Activated gamma-delta T cell treated with Interleukin-2 at 50 U/mL for 16 hours (primary cell): ENCODE measurements at places on chromosomes 1 and 21.
A peak's percentile ranks its signal among the peaks of the same experiment; 100 is the strongest.

DNA sequence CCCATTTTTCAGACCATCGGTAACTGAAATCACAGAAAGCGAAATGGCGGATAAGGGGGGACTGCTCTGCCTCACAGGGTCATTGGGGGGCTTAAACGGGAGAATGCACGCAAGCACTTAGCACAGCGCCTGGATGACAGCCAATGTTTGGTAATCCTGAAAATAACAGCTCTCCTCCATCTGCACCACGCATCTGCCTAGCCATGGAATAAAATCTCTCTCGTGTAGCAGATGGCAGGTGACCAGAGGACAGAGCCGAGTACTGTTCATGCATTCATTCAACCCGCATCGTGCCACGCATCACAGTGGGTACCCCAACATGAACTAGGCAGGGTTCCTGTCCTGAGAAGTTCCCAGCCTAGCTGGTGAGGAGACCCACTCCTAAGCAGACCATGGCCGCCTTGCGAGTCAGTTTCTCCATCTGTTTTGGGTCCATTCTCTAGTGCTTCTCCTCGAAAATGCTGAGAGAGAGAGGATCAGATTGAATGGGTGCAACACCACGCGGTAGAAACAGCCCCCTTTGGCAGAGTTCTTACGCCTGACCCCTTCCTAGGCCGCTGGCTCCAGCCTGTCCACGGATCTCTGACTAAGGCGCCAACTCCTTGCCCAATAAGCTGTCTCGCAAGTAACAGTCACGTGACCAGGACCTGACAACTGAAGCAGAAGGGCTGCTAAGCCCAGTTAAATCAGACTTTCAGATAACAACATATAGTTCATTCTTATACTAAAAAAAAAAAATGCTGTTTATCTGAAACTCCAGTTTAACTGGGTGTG is 7.3 kb downstream of the SLC1A7 start:
- DNase-seq, result no peak

GRCh38 chr1:169186106-169186505 is 79.6 kb downstream of the ATP1B1 start:
- DNase-seq, result no peak

DNA sequence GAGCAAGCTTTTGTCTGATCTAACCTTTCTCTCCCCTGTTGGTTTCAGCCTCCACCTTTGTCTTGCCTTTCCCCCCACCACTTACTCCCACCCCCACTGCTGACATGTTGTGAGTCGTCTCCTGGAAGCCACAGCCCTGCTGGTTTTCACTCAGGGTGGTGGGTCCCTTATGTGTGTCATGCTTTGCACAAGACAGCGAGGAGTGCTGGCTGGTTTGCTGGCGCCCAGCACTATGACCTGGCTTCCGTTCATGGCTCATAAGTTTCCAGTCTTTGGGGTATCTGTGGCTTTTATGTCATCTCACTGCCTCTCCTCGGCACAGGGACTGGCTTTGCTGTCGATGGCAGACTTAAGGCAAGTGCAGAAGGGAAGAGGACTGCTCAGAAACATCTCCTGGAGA is 177.7 kb downstream of the KIF26B start:
- DNase-seq, result no peak

GRCh38 chr1:204258213-204259115 is 44.7 kb upstream of the GOLT1A start:
- peak; percentile 9 for DNase-seq

DNA sequence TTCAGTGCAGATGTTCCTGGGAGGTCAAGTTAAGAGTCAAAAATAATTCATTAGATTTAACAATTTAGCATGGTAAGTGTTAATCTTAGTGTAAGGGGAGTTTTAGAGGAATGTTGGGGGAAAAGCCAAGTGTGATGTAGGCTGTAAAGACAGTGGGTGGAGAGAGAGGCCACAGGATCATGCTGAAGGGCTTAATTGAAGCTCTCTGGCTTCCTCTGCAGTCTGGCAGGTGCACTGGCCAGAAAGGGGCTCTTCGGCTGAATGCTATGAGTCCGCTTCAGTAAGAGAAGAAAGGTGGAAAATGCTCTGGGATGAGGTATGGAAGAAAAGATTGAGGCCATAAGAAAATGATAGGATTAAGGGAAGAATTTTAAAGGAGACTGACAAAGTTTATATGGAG is 3.0 kb downstream of the BRDT start:
- no peak for DNase-seq

- DNase-seq, result no peak
Observed at GRCh38 chr1:238399558-238399957, 508.8 kb upstream of the ZP4 start.

DNA sequence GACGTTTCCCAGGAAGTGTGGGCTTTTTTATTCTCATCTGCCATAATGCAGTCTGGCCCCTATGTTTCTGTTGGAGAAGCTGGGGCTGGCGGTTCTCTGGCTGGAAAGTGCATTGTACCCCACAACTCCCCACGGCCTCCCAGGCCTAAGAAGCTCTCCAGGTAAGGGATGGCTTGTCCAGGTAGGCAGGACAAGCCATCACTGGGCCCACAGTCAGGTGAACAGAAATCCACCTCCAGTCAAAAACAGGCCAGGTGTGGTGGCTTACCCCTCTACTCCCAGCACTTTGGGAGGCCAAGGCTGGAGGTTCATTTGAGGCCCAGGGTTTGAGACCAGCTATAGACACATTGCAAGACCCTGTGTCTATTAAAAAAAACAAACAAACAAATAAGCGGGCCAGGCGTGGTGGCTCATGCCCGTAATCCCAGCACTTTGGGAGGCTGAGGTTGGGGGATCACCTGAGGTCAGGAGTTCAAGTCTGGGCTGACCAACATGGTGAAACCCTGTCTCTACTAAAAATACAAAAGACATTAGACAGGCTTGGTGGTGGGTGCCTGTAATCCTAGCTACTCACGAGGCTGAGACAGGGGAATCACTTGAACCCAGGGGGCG is 3.1 kb upstream of the WNT9A start:
- DNase-seq, result no peak

- DNase-seq, result no peak
Observed at GRCh38 chr1:54329312-54330003, 76.7 kb downstream of the SSBP3 start.

DNA sequence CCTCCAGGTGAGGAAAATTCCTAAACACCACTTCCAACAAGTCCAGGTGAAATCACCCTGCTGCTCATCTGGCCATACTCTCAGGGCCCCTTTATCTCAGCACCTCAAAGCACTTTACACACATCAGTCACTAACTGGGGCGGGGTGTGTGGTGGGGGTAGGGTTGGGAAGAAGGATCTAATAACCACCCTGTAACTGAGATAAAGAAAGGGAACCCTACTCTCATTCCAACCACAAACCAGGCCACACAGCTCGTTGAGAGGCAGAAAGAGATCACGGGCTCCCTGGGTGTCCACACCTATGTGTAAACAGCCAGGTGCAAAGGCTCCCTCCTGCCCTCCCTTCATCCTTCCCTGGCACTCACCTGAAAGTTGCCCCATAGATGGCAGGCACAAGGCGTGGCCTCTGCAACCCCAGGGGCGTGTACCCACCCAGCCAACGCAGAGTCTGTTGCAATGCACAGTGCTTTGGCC is 20.4 kb downstream of the GPR161 start:
- DNase-seq, result no peak

DNA sequence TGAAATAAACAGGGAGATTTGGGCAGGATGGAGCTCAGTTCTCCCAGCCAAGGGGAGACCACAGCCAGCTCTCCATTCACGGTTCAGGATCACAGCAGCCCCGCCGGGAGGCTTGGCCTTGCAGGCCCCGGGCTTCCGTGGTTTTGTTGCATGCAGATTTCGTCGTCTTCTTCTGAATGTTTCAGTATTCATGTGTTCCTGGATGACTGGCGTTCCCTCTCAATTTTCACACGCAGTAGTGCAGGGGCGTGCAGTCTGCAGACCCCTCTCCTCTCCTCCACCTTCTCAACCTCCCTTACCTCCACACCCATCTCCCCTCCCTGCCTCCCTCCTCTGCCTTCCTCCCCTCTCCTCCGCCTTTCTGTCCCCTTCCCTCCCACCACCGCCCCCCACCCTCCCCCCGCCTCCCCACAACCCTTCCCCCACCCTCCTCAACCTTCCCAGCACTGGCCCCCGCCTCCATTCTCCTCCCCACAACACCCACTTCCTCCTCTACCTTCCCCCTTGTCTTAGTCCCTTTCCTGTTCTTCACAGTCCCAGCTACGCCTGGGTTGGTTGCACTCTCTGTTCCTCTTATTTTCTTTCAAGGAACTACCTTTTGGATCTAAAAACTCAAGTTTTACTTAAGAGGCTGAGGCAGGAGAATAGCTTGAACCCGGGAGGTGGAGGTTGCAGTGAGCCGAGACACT is 8.4 kb upstream of the SLC19A1 start:
- no peak for DNase-seq

DNA sequence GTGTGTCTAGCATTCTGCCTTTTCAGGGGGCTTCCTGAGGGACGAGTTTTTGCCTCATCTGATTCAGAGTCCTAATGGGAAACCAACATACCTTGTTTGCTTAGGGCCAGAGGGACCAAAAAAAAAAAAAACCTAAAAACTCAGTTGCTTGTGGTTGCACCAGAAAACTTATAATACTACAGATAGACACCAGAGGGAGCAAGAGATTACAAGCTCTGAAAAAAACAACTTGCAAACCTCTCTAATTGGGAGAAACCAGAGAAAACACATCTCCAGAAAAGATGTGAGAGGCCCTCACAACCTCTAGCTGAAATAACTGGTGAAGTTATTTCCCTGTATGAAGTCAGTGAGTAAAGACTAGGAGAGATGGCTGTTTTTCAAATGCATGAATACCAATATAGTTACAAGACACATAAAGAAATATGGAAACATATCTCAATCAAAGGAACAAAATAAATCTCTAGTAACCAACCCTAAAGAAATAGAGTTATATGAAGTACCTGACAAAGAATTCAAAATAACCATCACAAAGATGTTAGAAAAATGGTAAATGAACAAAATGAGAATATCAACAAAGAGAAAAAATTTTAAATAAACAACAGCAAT is 233.7 kb upstream of the NFIA start:
- DNase-seq, result no peak

DNA sequence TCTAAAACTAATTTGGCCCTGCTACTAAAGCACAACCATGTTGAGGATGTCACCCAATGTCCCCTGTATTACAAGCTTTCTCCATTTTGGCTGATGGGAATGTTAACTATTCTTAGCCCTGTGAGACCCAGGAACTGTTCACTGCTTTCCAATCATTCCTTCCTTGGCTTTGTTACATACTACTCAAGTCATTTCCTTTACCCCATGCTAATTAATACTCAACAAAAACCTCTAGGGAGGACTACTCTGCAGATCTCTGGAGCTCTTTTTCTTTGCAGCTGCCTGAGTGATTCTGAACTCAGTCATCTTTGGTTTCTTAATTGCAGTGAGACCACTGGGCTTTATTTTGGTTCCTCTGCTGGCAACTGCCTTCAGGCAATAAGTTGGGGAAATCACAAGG is 23.3 kb upstream of the RPE65 start:
- DNase-seq, result no peak

- no peak for DNase-seq
Observed at GRCh38 chr1:78146205-78146771, 100.5 kb downstream of the GIPC2 start.

DNA sequence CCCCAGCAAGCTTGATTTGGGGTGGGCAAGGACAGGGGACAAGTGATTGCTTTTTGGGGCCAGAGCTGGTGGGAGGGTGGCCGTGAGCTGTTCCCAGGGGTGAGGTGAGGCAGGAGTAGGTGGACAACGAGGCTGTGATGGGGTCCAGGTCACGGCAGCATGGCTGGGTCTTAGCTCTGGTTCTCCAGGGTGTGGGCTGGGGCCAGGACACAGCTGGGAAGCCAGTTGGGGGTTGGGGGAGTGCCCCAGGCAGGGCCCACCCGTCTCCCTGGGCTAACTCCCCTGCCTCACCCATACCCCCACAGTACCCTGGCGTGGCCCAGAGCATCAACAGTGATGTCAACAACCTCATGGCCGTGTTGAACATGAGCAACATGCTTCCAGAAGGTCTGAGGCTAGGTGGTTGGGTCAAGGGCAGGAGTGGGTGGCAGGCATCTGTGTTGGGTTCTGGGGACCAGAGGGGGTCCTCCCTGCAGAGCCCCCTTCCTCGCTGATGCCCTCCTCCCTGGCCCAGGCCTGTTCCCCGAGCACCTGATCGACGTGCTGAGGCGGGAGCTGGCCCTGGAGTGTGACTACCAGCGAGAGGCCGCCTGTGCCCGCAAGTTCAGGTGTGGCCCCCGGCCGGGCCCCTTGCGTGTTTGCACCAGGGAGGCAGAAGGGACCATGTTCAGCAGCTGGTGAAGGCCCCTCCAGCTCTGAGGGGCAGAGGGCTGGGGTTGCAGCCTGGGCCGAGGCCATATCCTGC is 43.3 kb downstream of the COQ8A start:
- no peak for DNase-seq

GRCh38 chr1:224770336-224770693 is 154.2 kb downstream of the CNIH3 start:
- no peak for DNase-seq

DNA sequence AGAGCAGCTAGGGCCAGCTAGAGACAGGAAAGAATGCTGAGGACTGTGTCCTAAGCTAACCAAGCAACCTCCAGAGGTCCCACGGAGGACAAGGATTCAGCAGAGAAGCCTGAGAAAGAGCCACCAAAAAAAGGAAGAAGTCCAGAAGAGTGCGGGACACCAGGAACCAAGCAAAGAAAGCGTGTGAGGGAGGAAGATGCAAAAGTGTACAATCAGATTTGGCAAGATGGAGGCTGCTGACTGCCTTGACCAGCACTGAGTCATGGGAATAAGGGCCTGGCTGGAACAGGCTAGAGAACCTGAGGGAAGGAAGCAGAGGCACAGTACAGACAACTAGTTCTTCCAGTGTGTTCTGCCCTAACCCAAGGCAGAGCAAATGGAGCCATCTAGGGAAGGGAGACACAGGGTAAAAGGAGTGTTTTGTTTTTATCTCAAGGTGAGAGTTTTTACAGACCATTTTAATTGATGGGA is 18.5 kb downstream of the TP53BP2 start:
- DNase-seq, result no peak

GRCh38 chr1:108201687-108202086 is 1.5 kb upstream of the SLC25A24 start:
- no peak for DNase-seq

GRCh38 chr1:169704797-169705196 is 6.6 kb downstream of the SELL start:
- no peak for DNase-seq

DNA sequence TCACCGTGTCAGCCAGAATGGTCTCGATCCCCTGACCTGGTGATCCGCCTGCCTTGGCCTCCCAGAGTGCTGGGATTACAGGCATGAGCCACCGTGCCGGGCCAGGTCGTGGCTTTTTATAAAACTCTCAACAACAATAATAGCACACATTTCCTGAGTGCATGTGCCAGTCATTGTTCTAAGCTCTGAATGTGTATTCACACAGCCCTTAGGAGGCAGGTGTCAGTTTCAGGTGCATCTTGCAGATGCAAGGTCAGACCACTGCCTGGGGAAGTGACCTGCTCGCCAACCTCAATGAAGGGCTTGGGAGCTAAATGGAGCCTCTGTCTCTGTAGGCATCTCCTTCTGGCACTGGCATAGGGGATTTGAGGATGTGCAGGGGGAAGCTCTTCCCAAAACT is 1.6 kb upstream of the LEFTY2 start:
- DNase-seq, result no peak

GRCh38 chr1:61450454-61450853 is 274.5 kb downstream of the TM2D1 start:
- no peak for DNase-seq
